ENCODE measurements at places on chromosomes 6 and 20.

- DNase-seq = no peak
Measured at GRCh38 chr6:7445885-7446461, 56.4 kb downstream of the RIOK1 start.

DNA sequence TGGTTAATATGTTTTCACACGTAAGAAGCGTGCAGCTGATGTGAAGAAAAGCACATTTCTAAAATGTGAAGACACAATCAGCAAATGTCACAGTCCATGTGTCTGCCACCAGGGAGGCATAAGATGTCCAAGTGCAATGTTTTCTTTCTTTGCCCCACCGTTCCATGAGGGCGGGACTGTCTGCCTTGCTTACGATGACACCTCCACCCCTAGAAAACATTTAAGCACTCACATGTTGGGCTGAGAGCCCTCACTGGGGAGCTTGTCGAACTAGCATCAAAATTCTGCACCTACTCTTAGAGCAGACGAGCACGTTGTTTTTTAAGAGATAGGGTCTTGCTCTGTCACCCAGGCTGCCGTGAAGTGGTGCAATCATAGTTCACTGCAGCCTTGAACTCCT is 57.6 kb downstream of the PSMG4 start:
- no peak for DNase-seq

DNA sequence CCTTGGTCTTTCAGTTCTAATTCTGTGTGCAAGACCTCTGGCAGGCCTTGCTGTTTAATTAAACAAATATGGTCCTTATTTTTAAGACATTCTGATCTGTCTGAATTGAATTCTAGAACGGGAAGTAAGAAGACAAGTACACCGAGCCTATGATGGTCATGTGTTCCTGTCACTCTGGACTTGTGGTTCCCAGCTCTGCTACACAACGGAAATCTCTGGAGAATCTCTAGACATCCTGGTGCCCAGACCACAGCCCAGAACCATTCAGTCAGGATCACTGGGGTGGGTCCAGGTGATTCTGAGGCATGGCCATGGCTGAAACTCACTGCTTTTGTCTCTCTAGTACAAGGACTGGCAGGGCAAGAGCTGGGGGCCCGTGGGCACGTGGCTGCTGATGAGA is 15.9 kb upstream of the KCNK16 start:
- DNase-seq = no peak

DNA sequence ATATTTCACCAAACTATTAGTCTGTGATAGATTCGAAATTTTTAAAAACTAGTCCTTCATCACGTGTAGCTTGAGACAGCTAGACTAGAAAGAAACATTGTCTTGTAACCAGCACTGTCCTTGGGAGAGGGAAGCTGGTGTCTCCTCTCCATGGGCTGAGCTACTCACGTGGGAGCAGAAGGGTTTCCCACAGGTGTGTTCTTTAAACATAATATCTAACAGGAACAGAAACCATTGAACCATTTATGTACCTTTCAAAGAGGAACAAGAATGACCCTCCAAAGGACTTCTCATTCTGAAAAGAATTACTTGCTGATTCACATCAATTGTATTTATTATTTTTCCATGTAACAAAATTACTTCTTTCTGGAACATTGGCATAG is 72.4 kb upstream of the SYNJ2 start:
- DNase-seq = no peak

- DNase-seq = no peak
Measured at GRCh38 chr20:36070451-36070850, 84.1 kb upstream of the EPB41L1 start.

DNA sequence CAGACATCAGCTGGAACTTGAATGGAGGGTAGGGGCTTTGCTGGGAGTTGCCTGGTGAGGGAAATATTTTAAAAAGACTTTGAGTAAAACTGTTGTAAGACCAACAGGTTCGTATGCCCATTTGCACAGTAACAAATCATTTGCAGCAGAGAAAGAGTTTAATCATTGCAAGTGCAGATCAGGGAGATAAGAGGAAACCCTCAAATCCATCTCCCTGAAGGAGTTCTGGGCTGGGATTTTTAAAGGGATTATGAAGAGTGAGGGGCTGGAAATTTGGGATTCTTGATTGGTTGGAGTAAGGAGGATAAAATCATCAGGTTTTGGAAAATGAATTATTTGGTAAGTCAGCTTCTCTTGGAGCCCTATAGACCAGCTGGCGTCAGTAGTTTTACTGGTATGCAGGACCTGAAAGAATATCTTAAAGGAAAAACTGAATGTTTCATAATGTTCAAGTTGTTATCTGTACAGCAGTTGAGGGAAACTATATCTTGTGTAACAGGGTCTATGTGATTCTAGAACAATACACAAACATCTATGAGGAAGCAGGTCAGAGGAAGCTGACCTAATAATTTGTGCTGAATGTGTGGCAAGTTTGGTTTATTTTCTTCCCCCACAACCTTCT is 295.5 kb downstream of the PLCB1 start:
- DNase-seq = no peak

GRCh38 chr20:10042086-10042485 is 7.3 kb downstream of the ANKEF1 start:
- no peak for DNase-seq

DNA sequence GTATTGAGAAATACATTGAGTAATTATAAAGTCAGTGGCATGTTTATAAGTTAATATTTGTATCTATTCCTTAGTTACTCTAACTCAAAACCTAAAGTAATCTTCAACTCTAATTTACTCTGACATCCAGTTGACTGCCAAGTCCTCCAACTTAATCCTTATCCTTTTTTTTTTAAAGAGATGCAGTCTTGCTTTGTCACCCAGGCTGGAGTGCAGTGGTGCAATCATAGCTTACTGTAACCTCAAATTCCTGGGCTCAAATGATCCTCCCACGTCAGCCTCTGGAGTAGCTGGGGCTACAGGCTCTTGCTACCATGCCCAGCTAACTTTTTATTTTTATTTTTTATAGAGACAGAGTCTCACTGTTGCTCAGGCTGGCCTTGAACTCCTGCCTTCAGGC is 24.4 kb downstream of the PTPN1 start:
- DNase-seq = no peak

DNA sequence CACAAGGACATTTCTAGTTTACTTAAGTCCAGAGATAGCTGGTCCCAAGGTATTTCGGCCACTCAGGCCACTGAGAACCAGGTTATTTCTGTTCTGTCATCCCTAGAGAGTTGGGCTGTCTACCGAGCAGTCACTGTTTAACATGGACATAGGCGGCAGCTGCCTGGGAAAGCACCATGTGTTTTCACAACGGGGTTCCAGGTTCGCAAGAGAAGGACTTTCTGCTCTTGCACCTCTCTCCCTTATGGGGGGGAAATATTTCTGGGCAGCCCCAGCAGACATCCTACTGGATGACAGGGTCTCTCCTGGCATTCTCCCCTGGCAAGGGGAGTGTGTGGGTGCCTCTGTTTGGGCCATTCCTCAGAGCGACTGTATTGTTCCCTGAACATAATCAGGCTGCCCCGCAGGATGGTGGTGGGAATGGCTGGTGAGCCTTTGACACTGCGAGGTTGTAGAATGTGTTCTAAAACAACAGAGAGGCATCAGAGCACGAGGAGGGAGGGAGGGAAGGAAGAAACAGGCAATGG is 64.4 kb upstream of the DUSP22 start:
- no peak for DNase-seq

GRCh38 chr6:119267126-119267905 is 82.2 kb downstream of the MAN1A1 start:
- DNase-seq = no peak

GRCh38 chr20:38497246-38497935 is 24.7 kb downstream of the RALGAPB start:
- no peak for DNase-seq
